ENCODE measurements at places on chromosomes 13 and 19.

GRCh38 chr19:29003641-29004409 is 209.1 kb downstream of the UQCRFS1 start:
- DNase-seq = no peak

DNA sequence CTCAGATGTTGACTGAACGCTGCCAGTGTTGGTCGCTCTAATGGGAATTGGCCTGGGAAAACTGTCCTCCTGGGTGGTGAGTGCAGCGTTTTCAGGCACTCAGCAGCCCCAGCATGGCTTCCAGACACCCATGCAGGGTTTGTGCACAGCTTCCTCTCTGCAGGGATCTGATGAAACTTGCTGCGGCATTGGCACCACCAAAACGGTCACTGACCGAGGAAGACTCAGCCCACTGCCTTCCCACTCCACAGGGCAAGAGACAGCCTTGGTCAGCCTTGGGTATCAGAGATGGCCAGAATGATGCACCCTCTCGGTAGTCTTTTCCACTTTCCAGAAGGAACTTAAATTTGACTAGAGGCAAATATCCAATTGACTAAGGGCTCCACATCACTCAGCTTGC is 398.9 kb downstream of the IRS2 start:
- DNase-seq = no peak

DNA sequence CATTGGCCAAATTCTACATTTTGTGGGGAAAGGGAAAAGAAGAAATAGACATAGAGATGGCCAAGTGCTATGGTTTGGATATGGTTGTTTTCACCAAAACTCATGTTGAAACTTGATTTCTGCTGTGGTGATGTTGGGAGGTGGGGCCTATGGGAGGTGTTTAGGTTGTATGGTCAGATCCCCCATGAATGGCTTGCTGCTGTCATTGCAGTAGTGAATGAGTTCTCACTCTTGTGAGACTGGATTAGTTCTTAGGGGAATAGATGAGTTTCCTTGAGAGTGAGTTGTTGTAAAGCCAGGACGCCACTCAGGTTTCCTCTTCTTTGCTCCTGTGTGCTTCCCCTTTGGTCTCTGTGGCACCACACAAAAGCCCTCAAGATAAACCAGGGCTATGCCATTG is 242.6 kb upstream of the RFC3 start:
- no peak for DNase-seq

GRCh38 chr19:6125571-6125989 is 9.9 kb upstream of the ACSBG2 start:
- peak; percentile 46 for DNase-seq

GRCh38 chr19:10946958-10947657 is 13.7 kb upstream of the SMARCA4 start:
- no peak for DNase-seq

- no peak for DNase-seq
Measured at GRCh38 chr19:32251634-32252332, 93.6 kb upstream of the ZNF507 start.

- DNase-seq = no peak
Measured at GRCh38 chr19:27971071-27971470, 1241.9 kb downstream of the UQCRFS1 start.

DNA sequence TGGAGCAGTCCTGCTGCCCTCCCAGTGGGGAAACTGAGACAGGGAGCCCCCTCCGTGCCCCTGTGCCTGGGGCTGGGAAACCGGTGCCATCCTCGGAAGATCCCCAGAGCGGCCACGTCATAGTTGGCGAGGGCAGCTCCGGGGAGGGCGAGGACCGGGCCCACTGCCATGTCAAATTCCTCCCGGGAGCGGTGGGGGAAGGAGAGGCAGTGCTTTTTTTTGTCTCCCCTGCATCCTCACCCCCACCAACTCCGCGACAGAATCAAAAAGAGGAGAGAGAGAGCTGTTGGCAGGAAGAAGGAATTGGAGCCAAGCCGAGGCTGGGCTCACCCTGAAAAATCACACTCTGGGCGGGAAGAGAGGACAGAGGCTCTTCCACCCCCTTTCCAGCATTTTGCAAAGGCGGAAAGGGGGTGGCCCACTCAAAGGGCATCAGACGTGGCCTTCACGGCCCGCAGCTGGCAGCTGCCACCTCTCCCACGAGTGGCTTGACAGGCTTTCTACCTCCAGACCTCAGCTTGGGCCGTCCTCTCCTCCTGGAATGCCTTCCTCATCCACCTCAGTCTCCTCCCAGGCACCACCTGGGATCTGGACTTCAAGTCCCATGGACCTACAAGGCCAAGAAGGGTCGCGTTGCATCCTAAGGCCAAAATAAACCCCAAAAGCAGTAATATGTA is 19.6 kb upstream of the NFIC start:
- DNase-seq = peak; percentile 78

- no peak for DNase-seq
Measured at GRCh38 chr13:28778308-28779215, 41.6 kb upstream of the MTUS2 start.

- DNase-seq = no peak
Measured at GRCh38 chr13:48978942-48979601, 3.4 kb downstream of the FNDC3A start.
